ENCODE measurements at places on chromosomes 7 and 10.

- no peak for DNase-seq
These were observed 133.7 kb downstream of the DIP2C start for GRCh38 chr10:555682-556350.

DNA sequence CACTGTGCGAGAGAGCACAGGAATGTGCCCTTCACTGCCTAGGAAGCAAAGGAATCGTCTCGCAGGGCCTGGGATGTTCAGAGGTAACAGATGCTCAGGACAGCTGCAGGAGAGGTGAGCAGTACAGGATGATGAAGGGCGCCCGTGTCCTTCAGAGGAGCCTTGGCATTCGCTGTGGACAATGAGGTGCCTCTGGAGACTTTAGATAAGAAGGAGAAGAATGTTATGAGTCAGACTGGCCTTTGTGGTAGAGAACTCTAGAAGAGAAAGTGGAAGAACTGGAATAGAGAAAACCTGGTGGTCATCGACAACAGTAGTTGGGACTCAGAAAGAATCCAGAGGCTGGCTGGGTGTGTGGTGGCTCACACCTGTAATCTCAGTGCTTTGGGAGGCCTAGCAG, 64.4 kb upstream of the LEP start:
- DNase-seq: no peak

DNA sequence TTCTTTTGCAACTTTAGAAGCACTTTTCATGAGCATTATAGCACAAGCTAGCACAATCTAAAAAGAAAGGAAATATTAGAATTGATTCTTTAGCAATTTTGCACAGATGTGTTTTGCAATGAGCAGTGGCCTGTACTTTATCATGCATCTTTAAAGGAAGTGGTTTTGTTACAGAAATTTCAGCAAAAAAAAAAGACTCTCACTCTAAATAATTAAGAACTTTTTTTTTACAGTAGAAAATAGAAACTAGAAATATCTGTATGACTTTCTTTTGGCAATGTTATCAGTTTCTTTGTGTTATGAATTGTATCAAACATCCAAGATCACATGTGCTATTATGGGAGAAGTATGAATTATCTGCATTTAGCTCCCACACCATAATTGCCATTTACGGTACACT, 195.7 kb upstream of the KLF6 start:
- DNase-seq: no peak

DNA sequence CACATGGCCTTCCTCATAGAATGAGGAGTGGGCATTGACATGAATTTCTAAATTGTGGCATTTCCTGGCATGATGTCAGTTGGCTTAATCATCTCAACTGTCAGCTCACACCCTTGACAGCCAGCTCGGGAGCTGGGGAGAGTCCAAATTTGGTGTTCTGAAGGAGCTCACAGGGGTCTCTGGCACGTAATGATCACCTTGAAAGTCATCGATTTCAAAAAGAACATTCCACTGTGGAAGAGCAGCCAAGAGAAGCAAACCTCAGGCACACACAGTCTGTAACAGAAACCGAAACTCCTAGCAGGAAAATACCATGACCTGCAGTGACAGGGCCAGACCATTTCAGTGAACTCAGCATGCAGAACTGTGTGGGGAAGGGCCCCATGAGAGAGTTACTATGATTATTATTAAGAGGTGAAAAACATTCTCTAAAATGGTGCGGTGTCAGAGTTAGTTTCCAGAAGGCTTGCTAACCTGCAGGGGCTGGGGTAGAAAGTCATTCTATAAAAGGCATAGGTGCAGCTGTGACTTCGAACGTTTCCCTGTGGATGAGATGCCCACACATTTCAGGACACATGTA, 26.4 kb upstream of the KLF6 start:
- DNase-seq: no peak

- no peak for DNase-seq
These were observed 1.2 kb downstream of the PDZD7 start for GRCh38 chr10:101029520-101030295.

DNA sequence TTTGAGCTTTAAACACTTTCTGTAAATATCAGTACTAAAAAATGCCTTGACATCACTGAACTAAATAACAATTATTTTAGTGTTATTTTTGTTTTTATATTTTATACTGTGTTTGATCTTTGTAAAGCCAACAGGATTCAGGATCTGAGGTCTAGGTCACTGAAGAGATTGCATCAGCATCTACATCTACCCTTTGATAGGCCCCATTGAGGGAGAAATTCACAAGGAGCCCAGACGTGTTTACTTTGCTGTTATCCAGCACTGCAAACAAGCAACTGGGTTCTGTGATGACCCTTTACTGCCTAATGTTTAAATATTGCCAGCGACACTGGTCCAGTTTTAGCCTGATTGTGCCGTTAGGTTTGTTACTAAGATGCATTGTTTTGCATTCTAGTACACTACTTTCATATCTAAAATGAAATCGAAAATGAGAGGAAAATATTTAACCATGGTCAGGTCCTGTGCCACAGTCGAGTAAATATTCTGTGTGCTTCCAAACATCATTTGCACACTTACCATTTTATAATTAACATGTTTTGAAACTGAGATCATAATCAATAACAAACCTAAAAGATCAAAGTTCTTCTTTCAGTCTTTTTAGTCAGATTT, 48.7 kb downstream of the SP8 start:
- DNase-seq: no peak

DNA sequence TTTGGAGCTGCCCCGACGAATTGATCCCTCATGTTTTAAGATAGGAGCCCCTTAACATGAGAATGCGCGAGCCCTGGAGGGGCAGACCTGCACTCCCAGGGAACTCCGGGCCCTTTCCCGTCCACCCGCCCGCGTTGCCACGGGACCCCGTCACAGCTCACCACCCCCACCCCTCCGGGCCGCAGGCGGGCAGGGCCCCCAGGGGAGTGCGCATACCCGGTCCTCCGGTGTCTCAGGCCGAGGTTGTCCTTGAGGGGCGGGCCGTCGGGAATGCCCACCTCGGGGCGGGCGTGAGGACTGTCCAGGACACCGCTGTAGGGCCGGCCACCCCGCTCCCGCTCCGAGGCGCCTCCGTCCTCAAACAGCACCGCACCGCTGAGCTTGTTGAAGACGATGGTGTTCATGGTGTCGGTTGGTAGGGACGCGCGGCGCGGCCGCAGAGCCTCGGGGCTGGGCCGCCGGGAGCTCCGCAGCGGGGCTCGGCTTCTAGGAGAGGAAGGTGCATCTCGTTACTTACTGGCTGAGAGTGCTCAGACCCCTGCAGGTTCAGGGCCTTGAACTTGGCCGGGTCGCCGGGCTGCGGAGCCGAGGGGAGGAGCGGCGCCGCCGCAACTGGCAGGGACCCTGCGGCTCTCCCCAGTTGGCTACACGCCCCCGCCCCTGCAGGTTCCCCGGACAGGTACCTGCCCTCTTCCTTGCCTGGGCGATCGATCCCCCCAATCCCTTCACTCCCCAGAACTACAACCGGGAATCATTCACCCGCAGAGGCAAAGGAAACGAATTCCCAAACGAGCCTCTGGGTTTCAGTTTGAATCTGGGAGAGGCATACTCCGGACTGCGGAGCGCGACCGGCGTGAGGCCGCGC, 2.4 kb downstream of the MKX start:
- no peak for DNase-seq

DNA sequence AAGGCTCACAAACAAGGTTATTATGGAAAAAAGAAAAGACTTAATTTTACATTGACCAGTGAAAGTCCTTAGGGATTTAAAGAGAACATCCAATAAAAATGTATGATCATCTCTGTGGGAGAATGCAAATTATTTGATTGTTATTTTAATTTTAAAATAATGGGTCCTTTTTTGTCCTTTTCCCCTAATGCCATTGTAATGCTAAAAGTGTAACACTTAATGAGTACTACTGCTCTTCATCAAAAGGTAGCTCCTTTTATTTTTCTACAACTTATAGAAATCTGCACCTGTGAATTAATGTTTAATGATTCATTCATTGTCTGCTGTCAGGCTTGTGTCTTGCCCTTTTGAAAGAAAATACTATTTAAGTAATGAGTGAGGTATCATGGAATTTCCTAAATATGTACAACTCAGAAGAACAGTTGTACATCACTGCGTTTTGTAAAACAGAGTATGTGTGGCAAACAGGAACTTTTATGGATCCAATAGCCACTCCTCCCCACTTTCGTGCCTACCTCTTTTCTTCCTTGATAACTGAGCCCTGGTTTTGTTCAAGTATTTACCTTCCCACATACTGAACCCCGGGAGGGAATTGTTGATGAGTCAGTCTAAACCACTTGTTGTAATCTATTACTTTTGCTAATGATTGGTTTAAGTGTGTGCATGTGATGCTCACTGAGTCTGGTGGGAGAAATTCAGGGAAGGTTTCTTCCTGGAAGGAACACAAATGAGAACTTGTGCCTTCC, 19.9 kb upstream of the TRUB1 start:
- no peak for DNase-seq

DNA sequence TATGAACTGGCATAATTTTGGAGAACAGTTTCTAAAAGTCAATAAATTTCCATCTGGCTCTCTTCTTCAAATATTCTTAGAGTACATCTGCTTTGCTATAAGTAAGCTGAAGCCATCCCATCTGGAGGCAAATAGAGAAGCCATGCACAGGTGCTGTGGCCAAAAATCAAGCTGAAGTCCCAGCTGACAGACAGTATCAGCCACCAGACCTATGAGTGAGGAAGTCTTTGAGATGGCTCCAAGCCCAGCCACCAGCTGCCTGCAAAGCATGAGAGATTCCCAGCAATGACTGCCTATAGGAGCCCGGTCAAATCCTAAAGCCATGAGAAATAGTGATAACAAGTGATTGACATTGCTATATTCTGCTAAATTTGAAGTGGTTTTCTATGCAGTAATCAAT, 21.7 kb upstream of the PRSS58 start:
- no peak for DNase-seq

- DNase-seq: no peak
These were observed 180.8 kb upstream of the CDK1 start for GRCh38 chr10:60597513-60597912.

DNA sequence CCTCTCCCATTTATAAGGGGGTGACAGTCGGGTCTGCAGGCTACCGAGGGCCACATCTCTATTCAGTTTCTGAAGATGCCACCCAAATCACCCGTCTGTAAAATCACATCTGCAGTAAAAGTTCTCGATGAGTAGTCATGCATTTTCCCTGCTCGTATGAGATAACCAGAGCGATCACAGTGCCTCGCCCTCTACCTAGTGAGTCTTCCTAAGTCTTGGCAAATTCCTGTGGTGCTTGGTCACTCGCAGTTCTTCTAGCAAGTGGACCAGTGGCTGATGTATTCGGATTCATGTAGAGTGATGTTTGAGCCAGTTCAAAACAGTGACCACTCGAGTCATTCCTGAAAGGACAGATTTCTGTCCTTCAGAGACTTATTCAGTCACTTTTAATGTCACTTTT, 44.9 kb downstream of the INSYN2A start:
- no peak for DNase-seq
